ENCODE measurements at places on chromosomes 1 and 21. TPM values are rescaled to one million over a fixed set of nuclear protein-coding genes. Genes with fewer than 3 reads are reported as not detected.

FALEC gene
- not detected for total RNA-seq

HAO2 gene
- total RNA-seq: not detected

SLC6A17 gene
- not detected for total RNA-seq

LEPROT gene
- total RNA-seq: 41.4 TPM

LRRC8B gene
- total RNA-seq: 22.0 TPM

CELA2B gene
- not detected for total RNA-seq

TSTD1 gene
- 40.8 TPM for total RNA-seq

BRDT gene
- not detected for total RNA-seq

ERG gene
- not detected for total RNA-seq

LMOD1 gene
- total RNA-seq: not detected

TMEM82 gene
- not detected for total RNA-seq

CD101 gene
- 1.9 TPM for total RNA-seq

OR14K1 gene
- total RNA-seq: not detected
